Body of pancreas (tissue), 4 donors: ENCODE measurements at places on chromosomes 2 and 18.
A peak's percentile ranks its signal among the peaks of the same experiment; 100 is the strongest.

GRCh38 chr2:134262684-134263083, 8.8 kb downstream of the MGAT5 start:
- DNase-seq: no peak

DNA sequence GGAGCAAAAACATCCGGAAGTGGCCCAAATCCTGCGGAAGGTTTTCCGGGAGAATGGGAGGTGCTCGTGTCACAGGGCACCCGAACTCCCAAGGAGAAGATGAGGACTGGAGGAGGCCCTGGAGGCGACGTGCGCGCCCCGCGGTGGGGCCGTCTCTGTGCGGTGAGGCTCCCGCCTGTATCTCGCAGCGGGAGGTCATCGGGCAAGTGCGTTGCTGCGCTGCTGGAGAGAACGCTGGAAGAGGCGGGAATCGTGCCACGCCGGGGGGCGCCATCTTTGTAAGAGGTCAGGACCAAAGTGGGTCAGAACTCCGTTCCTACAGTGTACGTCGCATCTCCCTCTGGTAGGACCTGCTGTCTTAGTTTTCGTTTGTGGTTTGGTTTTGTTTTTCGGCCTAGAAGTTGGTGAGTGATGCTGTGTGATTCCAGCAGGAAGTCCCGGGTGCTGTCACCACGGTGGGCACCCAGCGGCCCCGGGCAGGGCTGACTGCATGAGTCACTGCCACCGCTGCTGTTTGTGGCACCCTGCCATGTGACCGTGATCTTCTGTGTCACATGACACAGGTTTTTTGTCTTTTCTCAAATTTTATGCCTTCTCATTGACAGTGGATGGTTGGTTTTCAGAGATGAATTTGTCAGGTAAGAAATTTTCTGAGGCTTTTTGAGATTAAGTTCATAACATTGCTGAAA, 21.5 kb upstream of the ATP9B start:
- no peak for DNase-seq

- no peak for DNase-seq
These were observed 7.4 kb upstream of the POLI start for GRCh38 chr18:54261894-54262293.

DNA sequence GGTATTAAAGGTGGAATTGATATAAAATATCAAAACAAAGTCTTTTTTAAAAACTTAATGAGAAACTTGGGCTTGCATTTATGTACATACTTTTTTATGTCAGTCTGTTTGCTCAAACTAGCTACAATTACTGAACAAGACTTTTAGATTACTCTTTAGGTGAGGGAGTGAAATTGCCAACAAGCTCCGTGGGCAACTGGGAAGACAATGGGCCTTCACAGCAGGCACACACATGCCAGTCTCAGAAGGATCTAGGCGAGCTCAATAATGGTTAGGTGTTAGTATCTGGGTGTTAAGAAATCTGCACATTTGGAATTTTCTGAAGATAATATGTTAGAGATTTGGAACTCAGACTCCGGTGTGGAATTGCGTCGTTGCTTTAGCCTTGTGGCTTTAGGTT, 23.0 kb upstream of the MAL start:
- DNase-seq: no peak

DNA sequence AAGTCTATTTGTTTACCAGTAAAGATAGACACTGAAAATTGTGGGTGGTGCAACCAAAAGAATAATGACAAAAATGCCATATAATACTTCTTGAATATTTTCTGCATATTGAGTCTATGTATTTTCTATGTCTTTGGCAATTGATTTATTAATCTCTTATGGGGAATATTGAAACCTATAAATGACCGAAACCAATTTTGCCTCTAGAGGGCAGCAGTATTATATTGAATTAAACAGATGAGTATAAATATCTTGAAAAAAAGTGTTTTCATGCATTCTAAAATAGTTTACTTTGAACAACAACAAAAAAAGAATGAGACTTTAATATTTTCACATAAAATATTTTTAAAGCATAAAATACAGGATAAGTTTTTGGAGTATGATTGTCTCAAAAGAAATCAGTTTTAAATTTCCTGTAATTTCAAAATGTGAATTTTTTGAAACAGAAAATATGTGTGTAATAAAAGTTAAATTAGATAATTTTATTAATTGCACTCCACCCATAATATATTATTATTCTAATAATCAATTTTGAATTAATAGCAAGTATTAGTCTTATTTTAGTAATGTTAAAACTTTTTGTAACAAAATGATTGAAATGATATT, 49.9 kb upstream of the CALCRL start:
- DNase-seq: no peak

DNA sequence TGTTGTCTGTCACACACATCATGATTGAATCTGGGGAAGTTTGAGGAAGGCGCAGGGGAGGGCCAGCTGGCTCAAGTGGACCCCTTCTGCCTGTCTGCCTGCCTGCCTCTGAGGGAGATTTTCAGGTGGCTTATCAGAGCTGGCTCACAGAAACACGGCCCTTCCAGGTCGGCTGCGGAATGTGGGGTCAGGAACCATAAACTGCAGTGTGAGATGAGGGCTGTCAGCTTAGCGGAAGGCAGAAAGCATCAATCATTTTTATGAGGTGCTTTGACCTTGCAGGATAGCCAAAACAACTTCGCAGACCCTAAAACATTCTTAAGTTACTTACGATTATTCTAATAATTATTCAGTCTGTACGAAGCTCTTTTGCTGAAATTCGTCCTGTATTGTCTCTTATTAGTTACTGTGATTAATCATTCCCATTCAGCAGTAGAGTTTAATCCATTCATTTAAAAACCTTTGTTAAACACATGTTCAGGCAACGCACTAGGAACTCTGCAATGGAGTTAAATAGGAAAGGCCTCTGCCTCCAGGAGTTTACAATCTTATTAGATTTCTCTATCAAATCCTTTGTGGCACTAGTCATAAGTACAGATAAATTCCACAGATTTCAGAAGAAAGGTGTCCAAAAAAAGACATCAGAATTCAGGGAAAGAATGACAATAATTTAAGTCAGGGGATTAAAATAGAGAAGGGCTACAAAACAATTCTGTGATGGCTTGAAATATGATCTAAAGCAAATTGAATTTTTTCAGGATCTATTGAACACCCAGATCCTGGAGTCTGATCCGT, 371.6 kb downstream of the HRH4 start:
- DNase-seq: peak; percentile 14

DNA sequence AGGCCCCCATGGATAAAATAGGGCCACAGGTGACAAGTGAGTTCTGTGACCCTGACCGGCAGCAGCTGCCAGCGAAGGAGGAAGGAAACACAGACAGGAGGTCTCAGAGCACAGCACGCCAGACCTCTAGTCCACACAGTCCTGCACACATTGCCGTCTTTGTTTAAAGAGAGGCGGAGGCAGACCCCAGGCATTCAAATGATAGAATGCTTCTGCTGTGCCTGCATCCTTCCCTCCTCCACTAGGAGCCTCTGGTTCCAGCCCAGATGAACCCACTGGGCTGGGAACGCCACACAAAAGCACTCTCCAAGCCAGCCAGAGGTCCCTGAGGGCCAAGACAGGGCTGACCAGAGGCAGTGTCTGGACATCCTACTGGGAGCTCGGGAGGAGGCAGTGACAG, 118.7 kb downstream of the KLHL29 start:
- no peak for DNase-seq
